ENCODE measurements at places on chromosomes 5 and 9. TPM values are rescaled to one million over a fixed set of nuclear protein-coding genes. Genes with fewer than 3 reads are reported as not detected.

Gene CBY3
- not detected for total RNA-seq

DNA sequence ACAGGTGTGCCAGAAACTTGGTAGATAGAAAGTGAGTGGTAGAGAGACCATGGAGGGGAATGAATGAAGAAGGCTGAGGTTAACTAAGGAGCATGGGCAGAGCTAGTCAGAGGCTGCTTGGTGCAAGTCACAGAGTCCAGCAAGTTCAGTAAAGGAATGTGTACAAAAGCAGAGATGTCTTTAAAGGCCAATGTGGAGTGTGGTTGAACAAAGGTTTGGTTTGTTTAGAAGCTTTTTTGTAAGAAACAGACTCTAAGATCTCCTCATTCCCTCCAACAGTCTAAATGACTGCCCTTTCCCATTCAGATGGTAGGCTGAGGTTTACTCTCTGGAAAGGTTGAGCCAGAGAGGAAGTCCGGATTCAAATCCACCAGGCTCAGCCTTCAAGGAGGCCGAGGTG lies 84.2 kb downstream of the TNC start:
- DNase-seq: no peak

GRCh38 chr5:1000329-1000728 lies 8.3 kb upstream of the NKD2 start:
- DNase-seq: peak; percentile 75

DNA sequence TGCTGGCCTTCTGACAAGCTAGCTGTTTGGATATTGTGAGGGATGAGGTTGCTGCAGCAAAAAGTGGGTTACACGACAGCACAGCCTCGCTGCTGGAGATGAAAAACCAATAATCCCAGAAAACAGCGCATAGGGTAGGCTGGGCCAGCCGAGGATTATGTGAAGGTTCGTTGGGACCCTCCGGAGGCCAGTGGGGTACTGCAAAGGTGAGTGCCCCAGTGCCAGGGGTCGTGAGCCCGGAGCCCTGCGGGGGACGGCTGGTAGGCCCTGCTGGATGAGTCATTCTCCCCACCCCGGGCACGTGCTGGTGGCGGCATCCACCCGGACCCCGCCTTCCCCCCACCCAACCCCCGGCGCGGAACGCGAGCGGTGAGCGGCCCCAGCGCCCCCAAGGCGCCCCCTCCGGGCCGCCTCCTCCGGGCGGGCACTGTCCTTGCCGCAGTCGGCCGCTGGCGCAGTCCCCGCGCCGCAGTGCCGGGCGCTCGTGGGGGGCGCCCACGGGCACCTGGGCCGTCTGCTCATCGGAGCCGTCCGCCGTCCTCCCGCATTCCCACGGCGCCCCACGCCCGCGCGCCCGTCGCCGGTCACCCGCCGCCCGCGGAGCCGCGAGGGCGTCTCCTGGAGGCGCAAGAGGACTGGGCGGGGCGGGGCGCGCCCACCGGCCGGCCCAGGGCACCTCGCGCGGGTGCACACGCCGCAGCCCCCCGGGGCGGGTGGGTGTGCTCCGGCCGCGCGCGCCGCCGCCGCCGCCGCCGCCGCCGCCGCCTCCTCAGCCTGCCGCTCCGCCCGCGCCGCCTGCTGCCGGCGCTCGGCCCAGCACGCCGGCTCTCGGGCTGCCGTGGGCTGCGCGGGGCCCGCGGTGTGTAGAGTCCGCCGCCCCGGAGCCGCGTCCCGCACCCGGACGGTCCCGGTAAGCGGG lies at the start of gene PHF24:
TSS of gene PHF24 (plus strand) at position 794 of the 919 bp plus-strand sequence. CDS start 13,014 bp downstream, outside the sequence.
- no peak for DNase-seq

GRCh38 chr9:1890816-1891215 lies 124.3 kb upstream of the SMARCA2 start:
- no peak for DNase-seq

GRCh38 chr9:101675341-101675740 lies 63.1 kb downstream of the GRIN3A start:
- DNase-seq: no peak

DNA sequence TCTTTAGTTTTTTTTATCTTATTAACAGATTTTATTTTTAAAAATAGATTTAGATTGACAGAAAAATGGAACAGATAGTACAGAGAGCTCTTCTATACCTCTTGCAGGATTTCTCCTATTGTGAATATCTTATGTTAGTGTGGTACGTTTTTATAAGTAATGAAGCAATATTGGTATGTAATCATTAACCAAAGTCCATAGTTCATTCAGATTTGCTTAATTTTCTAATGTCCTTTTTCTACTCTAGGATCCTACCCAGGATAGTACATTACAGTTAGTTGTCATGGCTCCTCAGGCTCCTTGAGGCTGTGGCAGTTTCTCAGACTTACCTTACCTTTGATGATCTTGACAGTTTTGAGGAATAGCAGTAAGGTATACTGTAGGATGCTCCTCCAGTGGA lies 30.4 kb downstream of the PPP2R2B start:
- no peak for DNase-seq

Gene MEIKIN
- total RNA-seq: not detected

Gene UNC13B
- total RNA-seq: 24.9 TPM

DNA sequence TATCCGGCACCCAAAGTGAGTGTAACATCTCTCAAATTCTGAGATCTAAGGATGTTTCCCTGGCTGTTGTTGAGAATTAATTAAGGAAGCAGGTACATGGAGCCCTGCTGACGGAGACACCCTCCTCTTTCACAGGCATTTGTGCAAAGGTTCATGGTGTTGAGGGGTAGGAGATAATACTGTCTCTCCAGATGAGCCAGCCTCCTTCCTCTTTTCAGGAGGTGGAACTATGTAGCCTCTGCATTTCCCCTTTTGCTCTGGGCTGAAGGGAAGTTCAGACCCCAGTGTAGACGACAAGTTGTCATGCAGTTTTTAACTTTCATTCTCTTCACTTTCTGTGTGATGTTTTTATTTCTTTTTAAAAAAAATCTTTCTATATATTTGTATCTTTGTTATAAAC lies 107.5 kb downstream of the GALNT10 start:
- DNase-seq: peak; percentile 3

Gene CD74
- not detected for total RNA-seq

Gene SSBP2
- total RNA-seq: 62.1 TPM

Gene CERCAM
- total RNA-seq: 128 TPM

Gene PCDHB9
- total RNA-seq: 3.4 TPM

- peak; percentile 84 for DNase-seq
These were observed 25.1 kb upstream of the LPCAT1 start for GRCh38 chr5:1548702-1549474.

Gene ADAMTS2
- total RNA-seq: 12.2 TPM

- DNase-seq: no peak
These were observed at the start of gene PPP2R2B for GRCh38 chr5:146878476-146879172. PPP2R2B (minus strand) TSS chr5:146878757.

Gene SPATA9
- total RNA-seq: 3.0 TPM

- DNase-seq: no peak
These were observed 365.1 kb upstream of the CCNH start for GRCh38 chr5:87777877-87778276.

Gene GLRA1
- not detected for total RNA-seq

DNA sequence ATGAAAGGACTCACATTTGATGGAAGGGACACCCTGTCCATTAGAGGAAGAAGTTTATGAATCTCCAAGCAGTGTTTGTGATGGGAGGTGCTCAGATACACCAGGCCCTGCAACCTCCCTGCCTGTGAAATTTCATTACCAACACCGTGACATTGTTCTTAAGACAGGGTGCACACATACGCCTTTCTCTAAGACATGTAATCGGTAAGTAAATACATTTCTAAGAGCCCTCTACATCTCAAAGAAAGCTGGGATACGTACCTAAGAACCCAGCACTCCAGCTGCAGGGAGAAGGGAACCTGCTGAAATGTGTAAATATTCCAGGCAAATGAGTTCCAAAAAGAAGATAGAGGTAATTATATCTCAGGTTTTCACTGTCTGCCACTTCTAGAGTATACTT lies 125.0 kb upstream of the APC start:
- DNase-seq: no peak

DNA sequence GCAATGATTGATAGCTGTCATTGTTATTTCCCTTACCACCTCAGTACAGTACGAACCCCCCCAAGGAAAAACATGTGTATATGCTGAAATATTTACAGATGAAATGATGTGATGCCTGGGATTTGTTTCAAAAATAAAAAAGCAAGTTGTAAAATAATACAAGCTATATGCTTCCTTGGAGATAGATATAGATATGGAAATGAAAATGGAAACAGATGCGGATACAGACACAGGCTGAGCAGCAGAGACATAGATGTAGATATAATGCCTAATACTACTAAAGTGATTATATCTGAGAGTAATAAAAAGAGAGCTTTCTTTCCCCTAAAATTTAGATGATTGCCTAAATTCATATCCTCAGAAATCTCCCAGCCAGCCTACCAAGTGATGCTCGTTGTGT lies 127.5 kb upstream of the TNPO1 start:
- DNase-seq: no peak

Gene AK8
- 2.1 TPM for total RNA-seq

GRCh38 chr9:95515272-95516113 lies 1.3 kb downstream of the PTCH1 start:
- no peak for DNase-seq

DNA sequence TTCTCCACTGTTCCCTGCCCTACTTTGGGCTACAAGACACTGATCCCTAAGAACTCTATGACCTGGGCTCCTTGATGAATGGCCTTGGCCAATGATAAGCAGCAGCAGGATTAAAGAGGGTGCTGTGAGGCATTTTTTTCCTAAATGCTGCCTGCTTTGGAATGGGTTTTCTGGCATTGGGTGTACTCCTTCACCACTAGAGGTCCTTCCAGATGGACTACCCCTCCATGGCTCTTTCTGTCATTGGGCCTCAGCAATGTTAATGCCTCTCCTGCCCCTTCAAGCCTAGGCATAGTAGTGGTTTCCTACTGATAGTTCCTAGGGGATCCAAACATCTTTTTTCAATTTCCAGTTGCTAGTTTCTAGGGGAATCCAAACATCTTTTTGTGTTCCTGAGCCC lies 319.3 kb upstream of the RPS23 start:
- no peak for DNase-seq

Measured in osteocyte (in vitro differentiated cells).